ENCODE measurements at places on chromosomes 2 and 18.
A peak's percentile ranks its signal among the peaks of the same experiment; 100 is the strongest.

GRCh38 chr2:15010346-15010745 lies 377.8 kb downstream of the LRATD1 start:
- DNase-seq: no peak
- H3K27ac ChIP-seq: no peak overlapping the region
- H3K4me3 ChIP-seq: no peak overlapping the region
- H3K36me3 ChIP-seq: no peaks in the 10 kb centered on the region

GRCh38 chr2:175837046-175837445 lies 165.0 kb downstream of the LNPK start:
- H3K27me3 ChIP-seq: no peaks in the 10 kb centered on the region
- H3K36me3 ChIP-seq: no peaks in the 10 kb centered on the region
- DNase-seq: no peak
- no peak overlapping the region for H3K27ac ChIP-seq

GRCh38 chr2:23404426-23404825 lies 19.4 kb downstream of the KLHL29 start:
- H3K36me3 ChIP-seq: no peaks in the 10 kb centered on the region
- no peaks in the 10 kb centered on the region for H3K27me3 ChIP-seq
- no peak for DNase-seq
- H3K4me3 ChIP-seq: no peak overlapping the region
- H3K27ac ChIP-seq: no peak overlapping the region
- no peaks in the 10 kb centered on the region for H3K4me1 ChIP-seq

DNA sequence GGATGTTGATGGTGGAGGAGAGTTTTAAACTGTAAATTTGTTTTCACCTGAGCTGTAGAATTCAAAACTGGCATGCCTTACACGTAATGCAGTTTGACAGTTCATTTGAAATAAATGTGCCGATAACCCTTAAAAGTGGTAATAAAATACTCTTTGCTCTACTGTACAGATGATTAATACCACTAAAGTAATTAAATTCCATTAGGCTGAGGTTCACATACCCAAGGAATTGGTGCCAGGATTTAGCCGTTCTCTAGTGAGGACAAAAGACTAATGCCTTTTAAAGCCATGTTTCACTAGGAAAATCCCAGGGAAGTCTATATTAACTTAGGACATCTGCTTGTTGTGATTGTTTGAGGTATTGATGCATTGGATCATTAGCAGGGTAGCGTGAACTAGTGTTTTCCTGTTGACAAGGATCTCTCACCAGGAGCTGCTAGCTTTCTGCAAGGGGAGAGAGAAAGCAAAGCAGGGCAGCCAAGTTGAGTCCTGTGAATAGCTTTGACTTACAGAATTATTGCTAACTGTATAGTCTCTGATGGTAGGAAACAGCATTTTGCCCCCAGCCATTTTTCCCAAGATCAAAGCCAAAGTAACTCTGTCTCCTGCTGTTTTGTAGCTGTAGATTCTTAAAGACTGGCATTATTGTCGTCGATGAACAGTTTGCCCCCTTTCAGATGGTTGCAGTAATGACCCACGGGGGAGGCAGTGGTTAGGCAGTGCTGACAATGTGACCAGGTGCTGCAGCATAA lies 280.9 kb upstream of the FANCL start:
- H3K27me3 ChIP-seq: no peaks in the 10 kb centered on the region
- H3K4me1 ChIP-seq: no peaks in the 10 kb centered on the region
- no peak overlapping the region for H3K27ac ChIP-seq
- no peak for DNase-seq
- H3K36me3 ChIP-seq: no peaks in the 10 kb centered on the region

DNA sequence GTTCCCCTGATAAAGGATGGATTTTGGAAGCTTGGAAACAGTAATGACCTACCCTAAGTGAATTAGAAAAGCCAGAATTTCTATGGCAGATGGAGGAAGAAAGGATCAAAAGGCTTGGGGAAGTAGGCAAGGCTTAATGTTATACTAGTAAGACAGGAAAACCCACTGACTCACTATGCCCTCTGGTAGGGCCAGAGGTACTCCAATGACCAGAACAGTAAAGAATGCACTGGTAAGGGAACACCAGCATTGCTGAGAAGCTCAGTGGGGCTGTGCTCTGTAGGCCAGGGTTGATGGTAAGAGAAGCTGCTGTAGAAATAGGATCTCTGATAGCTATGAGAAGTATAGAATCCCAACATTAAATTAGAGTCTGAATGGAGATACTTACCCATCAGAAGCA lies 126.4 kb downstream of the GFPT1 start:
- H3K36me3 ChIP-seq: no peaks in the 10 kb centered on the region
- no peaks in the 10 kb centered on the region for H3K4me1 ChIP-seq
- no peak for DNase-seq
- H3K27ac ChIP-seq: no peak overlapping the region
- H3K27me3 ChIP-seq: no peaks in the 10 kb centered on the region

DNA sequence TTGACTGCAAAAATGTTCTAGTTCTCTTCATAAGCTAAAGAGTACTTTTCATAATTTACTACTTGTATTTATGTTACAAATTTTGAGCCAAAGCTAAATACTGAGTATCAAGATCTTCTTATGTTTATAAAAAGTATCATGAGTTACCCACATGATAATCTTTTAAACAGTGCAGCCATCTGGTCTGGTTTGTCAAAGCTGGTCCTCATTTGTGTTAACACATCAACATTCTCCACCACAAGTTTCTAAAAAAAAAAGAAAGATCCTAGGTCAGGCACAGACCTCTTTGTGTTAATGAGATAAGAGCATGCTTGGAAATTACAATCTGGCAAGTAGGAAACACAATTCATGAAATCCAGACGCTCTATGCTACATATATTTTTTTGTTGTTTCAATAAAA lies 75.5 kb upstream of the FRZB start:
- H3K4me1 ChIP-seq: no peaks in the 10 kb centered on the region
- H3K27ac ChIP-seq: no peak overlapping the region
- DNase-seq: no peak
- H3K4me3 ChIP-seq: no peak overlapping the region
- H3K27me3 ChIP-seq: no peaks in the 10 kb centered on the region
- H3K36me3 ChIP-seq: no peaks in the 10 kb centered on the region

GRCh38 chr18:8762968-8763367 lies 57.6 kb downstream of the MTCL1 start:
- H3K27me3 ChIP-seq: no peaks in the 10 kb centered on the region
- no peaks in the 10 kb centered on the region for H3K4me1 ChIP-seq
- DNase-seq: no peak
- H3K36me3 ChIP-seq: no peaks in the 10 kb centered on the region

GRCh38 chr2:101720732-101721131 lies 23.2 kb downstream of the MAP4K4 start:
- DNase-seq: no peak
- no peak overlapping the region for H3K27ac ChIP-seq
- H3K36me3 ChIP-seq: no peaks in the 10 kb centered on the region

- DNase-seq: no peak
- H3K4me1 ChIP-seq: no peaks in the 10 kb centered on the region
- no peaks in the 10 kb centered on the region for H3K27me3 ChIP-seq
- H3K27ac ChIP-seq: no peak overlapping the region
- no peak overlapping the region for H3K4me3 ChIP-seq
Observed at GRCh38 chr18:41548521-41549260, 406.3 kb upstream of the PIK3C3 start.

GRCh38 chr2:19949071-19949470 lies 40.8 kb downstream of the WDR35 start:
- H3K27ac ChIP-seq: no peak overlapping the region
- DNase-seq: no peak
- no peaks in the 10 kb centered on the region for H3K4me1 ChIP-seq
- no peak overlapping the region for H3K4me3 ChIP-seq

- H3K27me3 ChIP-seq: no peaks in the 10 kb centered on the region
- H3K36me3 ChIP-seq: no peaks in the 10 kb centered on the region
- H3K4me3 ChIP-seq: no peak overlapping the region
- H3K4me1 ChIP-seq: no peaks in the 10 kb centered on the region
- DNase-seq: no peak
Observed at GRCh38 chr2:58194458-58194857, 46.7 kb downstream of the FANCL start.

GRCh38 chr2:149658553-149658952 lies 71.0 kb upstream of the MMADHC start:
- no peak overlapping the region for H3K4me3 ChIP-seq
- no peaks in the 10 kb centered on the region for H3K4me1 ChIP-seq
- DNase-seq: no peak
- H3K27ac ChIP-seq: no peak overlapping the region
- H3K27me3 ChIP-seq: no peaks in the 10 kb centered on the region

DNA sequence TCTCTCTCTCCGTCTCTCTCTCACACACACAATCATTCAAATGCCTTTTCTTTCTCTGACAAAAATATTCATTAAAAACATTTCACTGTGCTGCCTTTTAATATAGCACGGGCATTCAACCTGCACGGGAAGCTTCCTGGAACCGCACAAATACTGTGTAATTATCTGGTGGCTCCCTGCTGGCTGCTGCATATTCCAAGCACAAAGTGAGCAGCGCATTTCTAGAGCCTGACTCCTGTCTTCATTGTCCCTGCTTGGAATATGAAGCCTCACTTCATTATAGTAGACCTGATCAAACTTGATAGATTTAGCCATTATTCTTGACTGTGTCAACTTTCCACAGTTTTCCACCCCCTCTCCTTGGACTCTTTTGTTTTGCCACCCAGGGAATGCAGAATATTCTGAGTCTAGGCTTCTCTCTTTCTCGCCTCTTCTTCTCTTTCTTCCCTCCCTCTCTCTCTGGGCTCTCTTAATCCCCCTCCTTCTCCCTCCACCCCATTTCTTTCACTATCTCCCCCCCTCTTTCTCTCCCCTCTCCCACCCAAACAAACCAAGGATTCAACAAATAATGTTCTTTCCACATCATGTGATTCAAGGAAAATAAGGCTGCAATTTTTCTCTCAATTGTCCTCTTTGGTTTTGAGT lies 672.1 kb upstream of the FANCL start:
- DNase-seq: no peak
- no peaks in the 10 kb centered on the region for H3K36me3 ChIP-seq
- H3K4me1 ChIP-seq: no peaks in the 10 kb centered on the region
- no peaks in the 10 kb centered on the region for H3K27me3 ChIP-seq

- no peaks in the 10 kb centered on the region for H3K27me3 ChIP-seq
Observed at GRCh38 chr2:43165378-43166069, 60.9 kb downstream of the ZFP36L2 start.

GRCh38 chr2:74052732-74053710 lies 68.3 kb downstream of the TET3 start:
- DNase-seq: no peak
- H3K27me3 ChIP-seq: no peaks in the 10 kb centered on the region
- H3K4me3 ChIP-seq: no peak overlapping the region

- no peak overlapping the region for H3K27ac ChIP-seq
- no peaks in the 10 kb centered on the region for H3K4me1 ChIP-seq
- H3K27me3 ChIP-seq: no peaks in the 10 kb centered on the region
- no peak overlapping the region for H3K4me3 ChIP-seq
- DNase-seq: no peak
Observed at GRCh38 chr2:53874401-53874950, 14.7 kb upstream of the GPR75 start.

DNA sequence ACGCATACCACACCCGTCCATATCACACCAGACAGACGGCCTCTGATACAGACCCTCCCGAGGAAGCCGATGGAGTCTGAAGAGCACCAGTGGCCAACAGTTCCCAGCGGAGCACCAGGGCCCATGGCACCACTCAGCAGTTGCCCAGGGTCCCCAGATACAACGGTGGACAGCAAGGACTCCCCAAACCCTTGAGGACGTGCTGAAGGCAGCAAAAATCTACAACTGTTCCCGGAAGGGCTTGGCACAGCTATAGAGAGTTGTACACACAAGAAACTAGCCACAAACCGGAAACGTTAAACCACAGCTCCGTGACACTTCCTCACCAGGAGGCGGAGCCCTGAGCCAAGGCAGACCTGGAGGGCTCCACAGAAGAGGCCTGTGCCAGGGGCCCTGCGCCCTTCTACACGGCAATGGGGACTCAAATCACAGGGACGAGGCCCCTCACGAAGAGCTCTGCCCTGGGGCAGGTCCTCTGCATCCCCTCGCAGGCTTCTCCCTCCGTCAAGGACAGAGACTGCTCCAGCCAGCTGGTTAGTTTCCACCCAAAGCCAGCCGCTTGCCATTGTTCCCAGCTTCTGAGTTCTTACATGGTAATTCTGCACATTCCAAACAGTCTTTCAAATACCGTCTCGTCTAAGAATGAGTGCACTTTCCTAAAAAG lies 133.4 kb downstream of the HDAC4 start:
- no peaks in the 10 kb centered on the region for H3K27me3 ChIP-seq
- H3K27ac ChIP-seq: peak overlapping the region; percentile 54
- H3K36me3 ChIP-seq: no peaks in the 10 kb centered on the region
- H3K4me3 ChIP-seq: no peak overlapping the region
- DNase-seq: no peak
- H3K4me1 ChIP-seq: peaks cover 32% of the 10 kb centered on the region

GRCh38 chr2:68800517-68800916 lies 65.9 kb downstream of the ARHGAP25 start:
- H3K36me3 ChIP-seq: no peaks in the 10 kb centered on the region
- H3K4me3 ChIP-seq: peak overlapping the region; percentile 32
- no peaks in the 10 kb centered on the region for H3K27me3 ChIP-seq
- H3K4me1 ChIP-seq: no peaks in the 10 kb centered on the region
- no peak for DNase-seq

DNA sequence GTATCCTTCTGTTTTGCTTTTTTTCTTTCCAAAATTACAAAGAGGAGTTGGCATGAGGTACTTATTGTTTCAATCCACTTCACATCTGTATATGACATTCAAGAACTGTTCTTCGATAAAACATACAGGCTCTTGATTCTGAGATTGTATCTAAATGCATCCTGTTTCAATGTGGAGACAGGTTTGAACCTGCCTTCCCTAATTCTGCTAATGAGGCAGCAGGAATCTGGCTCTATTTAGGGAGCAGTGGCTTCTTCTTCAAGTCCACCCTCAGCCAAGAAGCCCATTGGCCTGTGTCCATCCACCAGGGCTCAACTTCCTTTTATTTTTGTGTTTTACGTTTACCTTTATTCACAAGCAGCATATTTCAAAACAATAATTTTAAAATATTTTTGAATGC lies 84.8 kb upstream of the PIK3C3 start:
- no peaks in the 10 kb centered on the region for H3K36me3 ChIP-seq
- no peak overlapping the region for H3K27ac ChIP-seq
- DNase-seq: no peak

GRCh38 chr2:205462681-205463345 lies 219.5 kb upstream of the NRP2 start:
- no peaks in the 10 kb centered on the region for H3K27me3 ChIP-seq
- H3K27ac ChIP-seq: no peak overlapping the region
- H3K4me1 ChIP-seq: no peaks in the 10 kb centered on the region

GRCh38 chr2:173198327-173198726 lies 122.7 kb downstream of the MAP3K20 start:
- DNase-seq: no peak
- no peaks in the 10 kb centered on the region for H3K36me3 ChIP-seq

DNA sequence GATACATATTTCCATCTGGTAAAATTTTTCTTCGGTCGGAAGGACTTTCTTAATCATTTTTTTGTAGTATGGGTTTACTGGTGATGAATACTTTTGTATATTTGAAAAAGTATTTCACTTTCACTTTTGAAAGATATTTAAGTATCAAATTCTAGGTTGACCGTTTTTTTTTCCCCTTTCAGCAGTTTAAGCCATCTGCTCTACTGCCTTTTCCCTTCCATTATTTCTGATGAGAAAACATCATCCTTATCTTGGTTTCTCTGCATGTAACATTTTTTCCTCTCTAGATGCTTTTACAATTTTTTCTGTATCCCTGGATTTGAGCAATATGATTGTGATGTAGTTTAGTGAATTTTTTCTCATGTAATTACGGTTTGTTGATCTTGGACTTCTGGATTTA lies 87.0 kb downstream of the MTX2 start:
- no peak overlapping the region for H3K27ac ChIP-seq
- no peaks in the 10 kb centered on the region for H3K36me3 ChIP-seq
- no peak for DNase-seq
- H3K4me3 ChIP-seq: no peak overlapping the region
- H3K27me3 ChIP-seq: no peaks in the 10 kb centered on the region
- H3K4me1 ChIP-seq: no peaks in the 10 kb centered on the region

Data from breast epithelium (tissue), 4 donors.